Non-pigmented ciliary epithelial cell (primary cell): ENCODE measurements at places on chromosomes 3 and 15.

DNA sequence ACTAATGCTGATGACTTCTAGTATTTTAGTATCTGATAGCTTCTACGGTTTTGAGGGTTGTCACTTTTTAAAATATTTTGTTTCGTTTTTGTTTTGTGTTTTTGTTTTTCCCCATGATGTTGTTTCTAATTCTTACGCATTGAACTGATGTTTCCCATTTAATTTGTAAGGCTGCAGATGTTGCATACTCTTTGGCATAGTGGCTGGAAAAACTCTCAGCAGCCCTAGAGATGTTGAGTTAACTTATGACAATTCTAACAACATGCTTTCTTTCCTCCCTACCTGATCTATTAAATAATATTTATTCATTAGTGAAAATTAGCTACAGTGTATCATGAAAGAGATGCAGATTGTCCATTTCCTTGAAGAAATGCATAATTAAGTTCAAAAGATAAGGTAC lies 559.3 kb upstream of the GRM7 start:
- no peak for DNase-seq

- no peak for DNase-seq
Observed at GRCh38 chr3:38129058-38129457, 7.9 kb downstream of the ACAA1 start.

GRCh38 chr15:40096094-40096891 lies 12.4 kb downstream of the BMF start:
- DNase-seq = no peak

DNA sequence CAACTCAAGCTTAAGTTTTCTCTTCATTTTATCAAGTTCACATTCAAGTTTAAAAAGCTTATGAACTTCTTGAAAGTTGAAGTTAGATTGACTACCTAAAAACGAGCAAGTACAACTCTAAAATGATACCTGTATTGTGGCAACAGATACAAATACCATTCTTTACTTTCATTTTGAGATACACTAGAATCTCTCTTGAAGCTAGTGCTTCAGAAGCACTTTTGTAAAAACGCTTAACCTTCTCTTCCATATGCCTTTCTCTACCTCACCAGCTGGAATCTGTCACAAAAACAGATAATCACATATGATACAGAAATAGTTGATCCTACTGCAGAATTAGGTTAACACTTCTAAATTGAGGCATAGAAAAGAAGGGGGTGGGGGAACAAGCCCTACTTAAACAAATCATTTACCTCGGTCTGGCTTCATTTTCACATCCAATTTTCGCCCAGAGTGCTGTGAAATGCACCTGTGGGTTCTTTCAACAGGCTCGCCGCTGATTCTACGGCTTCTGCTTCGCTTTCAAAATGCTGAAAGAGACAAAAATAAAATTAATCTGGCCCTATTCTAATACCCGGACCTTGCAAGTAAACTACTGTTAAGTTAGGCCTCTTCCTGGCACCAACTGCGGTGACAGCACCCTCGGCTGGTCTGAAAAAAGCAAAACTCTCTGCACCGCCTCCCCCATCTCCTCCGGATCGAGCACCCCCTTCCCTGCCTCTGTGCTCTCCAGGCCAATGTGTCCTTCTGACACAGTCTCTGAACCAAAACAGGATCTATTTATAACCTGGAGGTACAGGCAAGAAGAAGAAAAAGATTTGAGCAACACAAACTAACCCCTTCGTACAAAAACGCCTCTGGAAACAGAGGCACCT lies 1.4 kb downstream of the ATOSA start:
- DNase-seq = no peak
